ENCODE measurements at places on chromosomes 5 and 9.

GRCh38 chr5:129377504-129377903 is 82.6 kb upstream of the ADAMTS19 start:
- peak; percentile 4 for DNase-seq

GRCh38 chr5:163384669-163385068 is 52.7 kb upstream of the CCNG1 start:
- DNase-seq = no peak

GRCh38 chr5:151243564-151243963 is 9.4 kb upstream of the GM2A start:
- DNase-seq = no peak

DNA sequence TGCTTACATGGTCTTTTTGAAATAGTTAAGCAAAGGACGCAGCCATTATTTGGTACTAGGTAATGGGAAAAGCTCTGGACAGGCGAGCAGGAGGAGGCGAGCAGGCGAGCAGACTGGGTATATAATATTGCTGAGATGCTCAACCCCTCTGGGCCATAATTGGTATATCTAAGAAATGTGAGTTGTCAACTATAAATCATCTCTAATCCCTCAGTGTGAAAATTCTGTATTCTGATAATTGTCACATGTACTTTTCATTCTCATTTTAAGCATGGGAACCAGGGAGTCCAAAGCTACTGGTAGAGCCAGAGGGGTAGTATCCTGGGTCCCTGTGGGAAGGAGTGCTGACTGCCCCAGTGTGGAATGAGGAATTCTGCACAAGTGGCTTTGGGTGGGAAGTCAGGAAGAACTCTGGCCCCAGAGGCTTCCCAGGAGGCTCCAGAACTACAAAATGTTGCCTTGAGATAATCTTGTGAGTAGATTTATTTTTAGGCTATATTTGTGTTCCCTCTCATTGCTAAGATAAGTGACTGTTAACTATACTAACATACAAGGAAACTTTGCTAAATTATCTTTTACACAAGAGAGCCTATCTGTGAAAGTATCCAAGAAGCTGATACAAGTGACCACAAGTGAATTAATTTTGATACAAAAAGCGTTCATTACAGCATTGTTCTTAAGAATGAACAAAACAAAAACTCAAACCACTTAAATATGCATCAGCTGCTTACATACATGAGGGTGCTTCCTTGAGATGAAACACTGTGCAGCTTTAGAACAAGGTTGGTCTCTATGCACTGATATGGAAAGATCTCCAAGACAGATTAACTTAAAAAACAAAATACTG is 70.5 kb upstream of the TNFAIP8 start:
- DNase-seq = no peak

DNA sequence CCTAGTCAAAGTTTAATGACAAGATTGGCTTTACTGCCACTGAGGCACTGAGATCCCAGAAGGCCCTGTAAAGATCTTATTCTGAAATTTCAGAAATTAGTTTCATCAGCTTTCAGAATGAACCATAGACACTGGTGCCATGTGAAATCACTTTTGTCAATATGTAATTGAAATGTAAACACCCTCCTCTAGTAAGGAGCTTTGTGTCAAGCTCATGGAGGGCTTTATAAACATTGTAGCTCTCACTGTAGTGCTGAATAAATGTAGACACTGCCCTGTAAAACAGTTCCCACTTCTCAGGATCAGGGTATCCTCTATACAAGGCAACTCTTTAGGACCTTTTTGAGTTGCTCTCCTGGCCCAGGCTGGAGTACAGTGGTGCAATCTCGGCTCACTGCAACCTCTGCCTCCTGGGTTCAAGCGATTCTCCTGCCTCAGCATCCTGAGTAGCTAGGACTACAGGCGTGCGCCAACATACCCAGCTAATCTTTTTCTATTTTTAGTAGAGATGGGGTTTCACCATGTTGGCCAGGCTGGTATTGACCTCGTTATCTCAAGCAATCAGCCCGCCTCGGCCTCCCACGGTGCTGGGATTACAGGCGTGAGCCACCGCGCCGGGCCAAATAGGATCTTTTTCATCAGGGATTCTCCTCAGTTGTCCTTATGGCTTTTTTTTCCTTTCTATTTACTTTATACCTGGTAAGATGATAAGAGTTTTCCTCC is 1823.9 kb upstream of the CDH9 start:
- no peak for DNase-seq

DNA sequence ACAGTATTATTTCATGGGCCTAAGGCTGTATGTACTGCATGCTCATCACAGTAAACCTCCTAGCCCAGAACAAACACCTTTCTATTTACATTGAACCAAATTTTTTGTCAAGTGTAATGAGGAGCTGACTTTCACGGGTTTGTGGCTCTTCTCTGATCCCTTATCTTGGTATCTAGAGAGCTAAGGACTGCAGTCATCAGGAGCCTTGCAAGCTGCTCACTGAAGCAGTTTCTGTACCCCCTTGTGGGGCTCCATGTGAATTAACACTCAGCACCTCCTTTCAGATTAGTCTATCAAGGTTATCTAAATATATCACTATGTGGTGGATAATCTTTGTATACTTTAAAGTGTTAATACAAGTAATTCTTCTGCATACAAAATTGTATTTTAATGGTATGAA is 108.2 kb downstream of the AUH start:
- no peak for DNase-seq

GRCh38 chr9:27154908-27155307 is 45.9 kb downstream of the TEK start:
- DNase-seq = no peak

GRCh38 chr9:108517651-108518365 is 338.0 kb downstream of the ACTL7B start:
- no peak for DNase-seq

DNA sequence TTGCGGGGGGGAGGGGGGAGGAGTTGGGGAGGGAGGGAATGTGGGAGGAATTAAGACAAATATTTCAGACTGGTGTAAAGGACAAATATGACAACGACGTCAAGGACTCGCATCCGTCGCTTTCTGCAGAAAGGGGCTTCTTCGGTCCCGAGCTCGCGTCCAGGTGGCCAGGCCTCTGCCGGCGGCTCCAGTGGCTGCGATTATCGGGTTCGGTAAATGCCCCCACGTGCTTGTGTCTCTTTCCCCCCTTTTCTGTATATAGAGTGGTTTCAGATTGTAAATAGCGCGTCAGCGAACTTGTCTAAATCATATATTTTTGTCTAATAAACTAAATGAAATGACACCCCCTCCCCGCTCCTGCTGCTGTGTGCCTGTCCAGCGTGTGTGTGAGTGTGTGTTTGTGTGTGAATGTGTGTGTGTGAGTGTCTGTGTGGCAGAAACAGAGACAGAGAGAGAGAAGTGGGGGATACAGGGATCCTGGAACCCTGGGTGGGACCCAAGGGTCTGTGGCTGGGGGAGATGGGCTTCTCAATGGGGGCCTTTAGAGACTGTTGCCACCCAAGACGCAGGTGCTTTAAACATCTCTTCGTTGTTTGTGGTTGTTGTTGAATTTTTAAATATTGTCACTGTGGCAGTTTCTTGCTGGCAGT is 5.6 kb downstream of the IRX1 start:
- DNase-seq = no peak

DNA sequence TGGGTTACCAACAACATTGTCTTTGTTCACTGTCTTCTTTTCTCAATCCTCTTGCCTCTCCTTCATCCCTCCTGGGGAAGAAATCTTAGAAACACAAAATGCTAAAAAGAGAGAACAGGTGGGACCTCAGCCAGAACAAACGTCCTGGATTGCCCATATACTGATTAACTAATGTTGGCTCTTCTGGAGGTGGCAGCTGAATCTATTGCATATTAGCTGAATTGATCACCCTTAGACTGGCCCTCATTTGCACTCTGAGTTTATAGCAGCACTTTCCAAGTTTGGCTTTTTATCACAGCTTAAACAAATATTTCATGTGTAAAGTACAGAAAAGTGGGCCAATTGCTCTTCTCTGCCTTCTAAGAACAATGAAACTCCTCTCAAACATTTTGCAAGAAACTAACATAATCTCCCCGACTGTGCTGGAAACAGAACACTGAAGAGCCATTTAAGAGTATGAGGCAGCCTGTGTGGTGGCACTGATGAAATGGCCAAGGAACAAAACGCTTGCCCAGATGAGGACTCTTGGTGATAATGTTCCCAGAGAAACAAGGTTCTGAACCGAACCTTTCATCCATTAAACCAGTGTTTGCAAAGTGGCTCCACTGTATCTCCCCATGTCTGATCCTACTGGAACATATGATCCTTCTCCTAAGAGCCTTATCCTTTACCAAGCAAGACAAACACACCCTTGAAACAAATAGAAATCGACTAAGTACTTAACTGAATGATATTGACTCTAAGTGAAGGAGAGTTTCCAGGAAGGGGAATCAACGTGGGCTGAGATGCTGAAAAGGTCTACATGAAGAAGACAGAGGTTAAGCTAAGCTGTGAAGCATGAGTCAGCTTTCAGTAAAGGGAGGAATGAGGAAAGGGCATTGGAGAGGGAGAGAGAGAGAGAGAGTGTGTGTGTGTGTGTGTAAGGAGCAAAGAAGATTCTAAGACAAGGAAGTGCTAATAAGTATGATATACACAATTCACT is 83.2 kb upstream of the LIFR start:
- peak; percentile 64 for DNase-seq

DNA sequence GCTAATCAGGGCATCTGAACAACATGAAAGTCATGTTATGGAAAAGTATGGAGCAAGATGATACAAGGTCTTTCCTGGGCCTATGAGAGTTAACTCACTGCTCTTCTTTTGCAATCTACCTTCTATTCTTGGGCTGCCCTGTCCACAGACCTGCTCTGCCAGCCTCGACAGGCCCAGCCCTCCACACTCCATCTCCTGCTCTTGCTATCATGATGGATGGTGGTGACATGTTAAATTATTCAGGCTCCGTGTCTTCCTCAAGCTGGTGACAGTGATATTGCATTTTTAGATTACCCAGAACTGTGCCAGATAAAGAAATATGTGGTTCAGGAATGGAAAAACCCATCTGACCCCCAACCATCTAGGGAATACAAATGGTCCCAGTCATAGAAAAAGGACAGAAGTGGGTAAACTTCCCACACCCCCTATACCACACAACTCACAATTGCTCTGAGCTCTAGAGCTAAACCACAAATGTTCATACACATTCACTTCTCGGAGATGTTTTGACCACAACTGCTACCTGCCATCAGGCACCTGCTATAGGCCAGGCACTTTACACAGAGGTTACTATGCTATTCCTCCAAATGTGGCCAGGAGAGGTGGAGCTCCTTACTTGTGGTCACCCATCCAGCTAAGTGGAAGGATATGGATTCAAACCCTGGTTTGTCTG is 311.3 kb downstream of the ASTN2 start:
- DNase-seq = no peak

DNA sequence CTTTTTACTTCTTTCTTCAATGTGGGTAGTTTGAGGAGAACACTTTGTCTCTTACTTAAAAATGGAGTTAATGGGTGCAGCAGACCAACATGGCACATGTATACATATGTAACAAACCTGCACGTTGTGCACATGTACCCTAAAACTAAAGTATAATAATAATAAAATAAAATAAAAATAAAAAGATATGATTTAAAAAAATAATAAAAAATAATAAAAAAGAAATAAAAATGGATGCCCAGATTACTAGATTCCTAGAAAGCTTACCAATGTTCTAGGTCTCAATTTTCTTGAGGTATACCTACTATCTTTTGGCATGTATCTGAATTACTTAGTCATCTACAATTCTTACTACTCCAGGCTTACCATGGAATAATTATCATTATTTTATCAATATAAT is 2001.6 kb upstream of the CDH9 start:
- DNase-seq = no peak

DNA sequence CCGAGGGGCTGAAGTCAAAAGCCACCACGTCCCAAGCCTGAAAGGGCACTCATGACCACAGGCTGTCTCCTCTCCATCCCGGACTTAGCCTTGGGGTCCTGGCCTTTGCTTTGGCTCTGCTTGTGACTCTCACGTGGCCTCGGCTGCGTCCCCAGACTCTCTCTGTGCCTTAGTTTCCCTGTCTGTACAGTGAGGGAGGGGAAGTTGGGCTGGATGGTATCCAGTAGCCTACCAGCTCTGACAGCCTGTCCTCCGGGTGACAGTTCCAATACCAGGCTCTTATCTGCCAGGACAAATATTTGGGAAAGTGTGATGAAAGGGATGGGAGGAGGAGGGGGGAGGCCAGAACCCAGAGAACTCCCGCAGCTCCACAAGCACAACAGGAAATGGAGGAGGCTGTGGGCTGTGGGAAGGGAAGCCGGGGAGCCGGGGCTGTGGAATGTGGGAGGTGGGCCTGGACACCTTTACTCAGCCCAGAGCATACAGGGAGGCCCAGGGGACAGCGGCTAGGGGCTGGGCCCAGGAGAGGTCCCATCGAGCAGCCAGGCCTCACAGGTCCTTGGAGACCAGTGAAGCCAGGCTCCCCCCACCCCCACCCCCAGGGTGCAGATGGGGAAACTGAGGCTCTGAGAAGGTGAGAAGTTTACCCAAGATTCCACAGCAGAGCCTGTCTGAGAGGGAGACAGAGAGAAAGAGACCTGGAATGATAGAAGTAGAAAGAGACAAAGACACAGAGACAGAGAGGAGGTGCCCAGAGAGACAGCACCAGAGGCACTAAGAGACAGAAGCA is 18.3 kb downstream of the PDGFRB start:
- peak; percentile 71 for DNase-seq

DNA sequence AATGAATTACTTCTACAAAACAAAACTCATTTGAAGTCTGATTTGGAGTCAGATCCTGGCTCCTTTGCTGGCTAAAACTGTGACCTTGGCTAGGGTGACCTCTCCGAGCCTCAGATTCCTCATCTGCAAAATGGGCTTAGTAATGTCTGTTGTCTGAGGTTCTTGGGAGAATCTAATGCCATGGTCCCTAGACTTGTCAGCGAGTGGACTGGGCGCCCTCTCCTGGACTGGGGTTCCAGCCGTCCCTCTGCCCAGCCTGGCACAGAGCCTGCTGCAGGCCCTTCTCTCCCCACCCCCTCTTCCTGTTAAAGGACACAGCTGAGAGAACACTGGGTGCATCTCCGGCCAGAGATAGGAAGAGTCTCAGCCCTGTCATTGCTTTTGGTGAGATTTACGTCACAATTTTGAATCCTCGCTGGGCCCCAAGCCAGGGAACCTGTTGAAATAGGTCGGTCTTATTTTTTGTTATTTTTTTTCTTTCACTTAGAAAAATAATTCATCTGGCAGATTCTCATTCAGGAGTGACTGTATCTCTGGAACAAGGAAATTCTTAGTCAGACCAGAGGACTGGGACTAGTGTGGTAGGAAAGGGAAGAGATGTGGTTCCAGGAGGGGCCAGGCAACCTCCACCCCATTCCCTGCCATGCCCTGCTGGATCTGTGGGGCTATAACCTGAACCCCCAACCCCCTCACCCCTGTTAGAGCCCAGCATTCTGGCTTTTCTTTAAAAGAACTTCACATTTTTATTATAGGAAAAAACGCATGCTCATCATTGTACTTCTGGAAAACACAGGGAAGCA is 48.2 kb upstream of the RPL26L1 start:
- DNase-seq = peak; percentile 42

GRCh38 chr5:58188262-58188651 is 271.6 kb downstream of the PLK2 start:
- DNase-seq = no peak

- no peak for DNase-seq
Measured at GRCh38 chr5:77849308-77849900, 73.3 kb upstream of the TBCA start.

GRCh38 chr9:37036776-37037502 is 2.9 kb upstream of the PAX5 start:
- no peak for DNase-seq
